Cortex of kidney (tissue), 1 donor: ENCODE measurements at places on chromosomes 12 and 14.

- DNase-seq: no peak
Measured at GRCh38 chr14:64963611-64964010, 8.5 kb downstream of the RAB15 start.

DNA sequence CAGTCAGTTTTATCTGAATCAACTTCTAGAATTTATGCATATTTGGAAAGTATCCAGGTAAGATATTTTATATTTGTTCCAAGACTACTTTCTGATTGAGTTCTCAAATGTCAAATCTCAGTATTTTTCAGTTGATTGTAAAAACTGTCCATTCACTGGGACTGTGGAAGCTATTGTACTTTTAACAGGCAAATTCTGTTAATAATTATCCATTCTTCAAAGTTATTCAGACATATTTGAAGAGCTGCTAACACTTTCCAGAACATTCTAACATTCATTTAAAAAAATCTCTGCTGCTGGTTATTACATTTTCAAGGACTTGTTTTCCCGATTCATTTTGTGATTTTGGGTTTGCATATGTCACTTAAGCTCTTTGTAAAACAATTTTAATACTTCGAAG lies 59.7 kb downstream of the PIK3C2G start:
- no peak for DNase-seq

GRCh38 chr12:64791036-64791435 lies 31.8 kb upstream of the GNS start:
- DNase-seq: no peak

DNA sequence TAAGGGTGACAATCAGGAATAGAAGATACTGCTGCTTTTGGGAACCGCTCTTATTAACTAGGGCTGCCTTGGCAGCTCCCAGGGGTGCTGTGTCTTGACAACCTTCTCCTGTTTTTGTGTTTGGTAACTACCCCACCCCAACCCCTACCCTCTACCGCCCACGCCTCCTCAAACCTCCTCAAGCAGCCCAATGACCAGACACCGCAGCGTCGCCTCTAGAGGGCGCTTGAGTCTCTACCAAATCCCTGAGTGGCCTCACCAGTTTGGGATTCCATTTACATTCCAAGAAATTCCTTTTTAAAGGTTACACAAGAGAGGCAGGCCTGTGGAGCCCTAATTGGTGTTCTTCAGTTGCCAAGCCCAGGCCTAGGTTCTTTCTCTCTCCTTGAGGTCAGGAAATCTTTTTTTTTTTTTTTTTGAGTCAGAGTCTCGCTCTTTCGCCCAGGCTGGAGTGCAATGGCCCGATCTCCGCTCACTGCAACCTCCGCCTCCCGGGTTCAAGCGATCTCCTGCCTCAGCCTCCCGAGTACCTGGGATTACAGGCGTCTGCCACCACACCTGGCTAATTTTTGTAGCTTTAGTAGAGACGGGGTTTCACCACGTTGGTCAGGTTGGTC lies 72.4 kb upstream of the USP44 start:
- no peak for DNase-seq

GRCh38 chr12:55068416-55069010 lies 48.7 kb downstream of the NEUROD4 start:
- no peak for DNase-seq

DNA sequence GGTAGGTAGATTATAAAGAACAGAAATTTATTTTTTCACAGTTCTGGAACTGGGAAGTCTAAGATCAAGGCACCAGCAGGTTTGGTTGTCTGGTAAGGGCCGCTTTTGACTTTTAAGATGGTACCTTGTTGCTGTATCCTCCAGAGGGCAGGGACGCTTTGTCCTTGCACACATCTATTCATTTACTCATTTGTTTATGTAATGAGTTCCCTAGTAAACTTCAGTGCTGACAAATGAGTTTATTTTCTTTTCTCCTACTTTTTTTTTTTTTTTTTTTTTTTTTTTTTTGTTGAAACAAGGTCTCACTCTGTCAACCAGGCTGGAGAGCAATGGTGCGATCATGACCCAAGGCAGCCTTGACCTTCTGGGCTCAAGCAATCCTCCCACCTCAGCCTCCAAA lies 195.7 kb downstream of the FBXL14 start:
- no peak for DNase-seq

GRCh38 chr12:54135621-54136350 lies 53.0 kb downstream of the SMUG1 start:
- DNase-seq: no peak

- DNase-seq: no peak
Measured at GRCh38 chr12:65696227-65696626, 128.1 kb upstream of the HMGA2 start.

- DNase-seq: no peak
Measured at GRCh38 chr12:90972226-90972625, 17.2 kb upstream of the CCER1 start.

- no peak for DNase-seq
Measured at GRCh38 chr12:80381121-80381520, 62.9 kb upstream of the PTPRQ start.

- DNase-seq: no peak
Measured at GRCh38 chr14:54942913-54943312, 40.3 kb upstream of the GCH1 start.

- no peak for DNase-seq
Measured at GRCh38 chr12:49051777-49052438, 8.7 kb downstream of the KMT2D start.

- no peak for DNase-seq
Measured at GRCh38 chr14:93792391-93792790, 4.1 kb upstream of the PRIMA1 start.
